ENCODE measurements at places on chromosomes 11 and 22.

DNA sequence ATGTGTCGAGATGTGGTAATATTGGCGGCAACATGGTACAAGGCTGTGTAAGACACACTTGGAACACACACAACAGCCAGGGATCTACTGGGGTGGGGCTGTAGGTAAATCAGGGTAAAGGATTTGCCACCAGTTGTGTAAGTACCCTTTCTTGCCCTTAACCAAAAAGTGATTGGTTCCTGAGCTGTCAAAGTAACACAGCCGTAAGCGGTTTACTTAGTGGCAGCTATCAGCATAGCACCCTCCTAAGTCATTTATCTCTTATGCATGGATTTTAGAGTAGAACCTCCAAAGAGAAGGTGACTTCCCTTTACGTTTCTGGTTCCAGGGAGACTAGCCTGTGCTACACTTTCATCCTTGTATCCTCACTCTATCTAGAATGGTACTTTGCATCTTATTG, 57.2 kb downstream of the SPECC1L start:
- DNase-seq: no peak

DNA sequence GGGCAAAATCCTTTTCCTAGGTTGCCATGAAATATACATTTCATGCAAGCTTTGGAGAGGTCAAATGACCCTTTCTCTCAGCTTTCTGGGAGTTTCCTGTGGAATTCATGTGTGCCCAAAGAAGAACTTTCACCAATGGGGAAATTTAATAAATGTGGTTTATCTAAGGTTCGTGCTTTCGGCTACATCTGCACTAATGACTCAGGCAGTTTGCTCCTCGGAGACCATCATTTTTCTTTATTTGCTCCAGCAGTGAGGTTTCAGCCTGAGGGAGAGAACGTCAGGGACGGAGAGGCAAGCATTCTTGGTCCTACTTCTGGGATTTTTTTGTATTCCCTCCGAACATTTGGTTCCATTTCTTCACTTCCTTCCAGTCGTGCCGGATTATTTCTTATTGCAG, 85.2 kb downstream of the FLI1 start:
- DNase-seq: peak; percentile 59

DNA sequence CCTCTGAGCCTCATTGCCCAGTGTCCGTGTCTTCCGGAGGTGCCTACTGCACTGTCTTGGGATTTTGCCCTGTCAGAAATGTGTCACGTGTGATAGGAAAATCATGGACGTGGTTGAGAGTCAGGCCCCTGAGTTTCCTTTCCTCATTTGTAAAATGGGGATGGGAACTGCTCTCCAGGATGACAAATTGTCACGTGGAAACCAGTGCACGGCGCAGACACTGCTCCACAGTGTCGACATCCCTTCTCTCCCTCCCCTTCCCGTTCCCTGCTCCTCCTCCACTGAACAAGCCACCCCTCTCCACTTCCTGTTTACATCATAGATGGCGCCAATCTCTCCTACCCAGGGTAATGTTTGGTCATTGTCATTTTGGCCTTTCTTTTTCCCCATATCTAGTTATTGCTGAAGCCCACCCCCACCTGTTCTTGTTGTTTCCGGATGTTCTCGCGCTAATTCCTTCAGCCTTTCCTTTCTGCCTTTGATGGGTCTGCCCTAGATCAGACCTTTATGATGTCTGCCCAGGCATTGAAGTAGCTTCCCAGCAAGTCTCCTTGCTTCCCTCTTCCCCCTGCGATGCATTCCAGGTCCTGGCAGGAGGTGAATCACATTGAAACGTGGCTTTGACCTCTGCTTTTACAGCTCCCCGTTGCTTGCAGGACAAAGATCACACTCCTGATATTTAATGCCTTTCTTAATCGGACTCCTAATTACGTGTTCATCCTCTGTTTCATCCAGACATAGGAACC, 91.8 kb downstream of the TBC1D22A start:
- peak; percentile 39 for DNase-seq

GRCh38 chr11:6196396-6196795, 2.6 kb upstream of the OR52W1 start:
- DNase-seq: no peak

- DNase-seq: no peak
Observed at GRCh38 chr22:24816806-24817205, 10.8 kb downstream of the SGSM1 start.

DNA sequence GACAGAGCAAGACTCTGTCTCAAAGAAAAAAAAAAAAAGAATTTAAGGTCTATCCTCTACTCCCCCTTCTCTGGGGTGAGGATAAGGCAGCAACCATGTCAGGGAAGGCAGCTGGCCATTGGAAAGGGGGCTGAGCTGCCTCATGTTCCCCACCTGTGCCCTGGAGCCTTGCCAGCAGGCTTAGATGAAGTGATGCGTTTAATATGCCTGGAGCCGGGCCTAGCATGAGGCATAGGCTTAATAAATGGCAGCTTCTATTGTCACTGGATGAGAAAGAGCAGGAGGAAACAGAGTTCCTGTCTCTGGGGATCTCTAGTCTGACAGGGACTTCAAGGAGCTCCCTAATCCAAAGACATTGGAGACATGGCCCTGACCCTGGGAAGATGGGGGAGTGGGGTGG, 3.2 kb upstream of the KCNE3 start:
- no peak for DNase-seq
